H9 (cell line): ENCODE measurements at places on chromosomes 2 and 18.

DNA sequence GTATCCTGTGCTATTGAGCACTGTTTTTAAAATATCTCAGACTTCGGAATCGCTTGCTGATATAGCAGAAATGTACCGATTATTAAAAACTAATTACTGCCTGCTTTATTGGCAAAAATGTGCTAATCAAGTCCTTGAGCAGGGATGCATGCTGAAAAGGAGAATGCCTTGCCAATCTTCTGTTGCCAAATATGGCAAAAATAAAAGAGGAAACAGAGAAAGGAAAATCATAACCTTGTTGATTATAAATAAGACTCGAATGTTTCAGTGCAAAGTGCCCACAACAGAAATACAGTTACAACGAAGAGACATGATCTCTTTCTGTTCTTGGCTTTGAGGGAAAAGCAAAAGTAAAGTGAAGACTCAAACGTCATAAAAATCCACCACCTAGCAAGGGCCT, 248.5 kb downstream of the TMEM182 start:
- DNase-seq: no peak

DNA sequence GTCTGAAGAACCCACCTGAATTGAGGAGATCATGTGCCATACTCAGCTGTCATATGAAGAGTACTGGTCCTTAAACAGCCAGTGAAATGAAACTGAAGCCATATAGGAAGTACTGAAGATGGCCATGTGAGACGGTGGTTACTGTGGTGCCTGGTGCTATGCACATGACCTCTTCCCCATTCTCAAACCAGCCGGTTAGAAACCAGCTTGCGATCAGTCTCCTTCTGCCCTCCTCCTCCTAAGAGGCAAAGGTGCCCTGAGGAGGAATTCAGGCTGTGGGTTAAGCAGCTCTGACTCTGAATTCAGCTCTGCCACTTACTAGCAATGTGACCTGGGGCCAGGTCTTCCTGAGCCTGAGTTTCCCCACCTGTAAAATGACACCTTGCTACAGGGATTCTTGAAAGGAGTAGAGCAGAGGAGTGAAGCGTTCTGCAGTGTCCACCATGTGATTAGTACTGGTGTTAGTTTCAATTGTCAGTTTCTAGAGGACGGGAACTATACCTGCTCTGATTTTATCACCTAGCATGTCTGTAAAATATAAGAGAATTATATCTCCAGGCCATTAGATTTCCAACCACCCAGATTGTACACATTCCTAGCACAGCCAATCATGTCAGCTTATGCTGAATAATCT, 5.1 kb downstream of the FECH start:
- no peak for DNase-seq

DNA sequence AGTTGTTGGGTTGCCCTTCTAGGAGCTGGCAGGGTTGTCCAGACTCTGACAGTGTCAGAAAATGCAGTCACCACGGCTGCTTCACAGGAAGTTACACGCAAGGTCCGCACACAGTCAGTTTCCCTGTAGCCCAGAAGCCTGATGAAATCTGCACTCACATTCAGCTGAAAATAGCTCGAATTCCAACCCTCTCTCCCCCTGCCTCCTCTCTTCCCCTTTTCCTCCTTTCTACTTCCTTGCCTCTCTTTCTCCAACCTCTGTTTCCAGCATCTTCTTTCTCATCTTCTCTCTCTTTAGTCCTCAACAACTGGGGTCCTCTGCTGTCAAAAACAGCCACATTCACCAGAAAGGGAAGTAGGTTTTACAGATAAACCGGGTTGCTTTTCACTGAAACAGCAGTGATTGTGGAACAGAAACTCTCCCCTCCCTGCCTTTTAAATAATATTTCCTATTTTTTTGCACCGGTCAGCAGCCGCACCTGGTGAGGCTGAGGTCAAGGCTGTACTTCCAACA, 69.3 kb downstream of the BCL11A start:
- peak; percentile 48 for DNase-seq

- no peak for DNase-seq
Observed at GRCh38 chr18:61554946-61555361, 221.7 kb downstream of the CDH20 start.

GRCh38 chr2:19988600-19988999, 1.3 kb downstream of the WDR35 start:
- no peak for DNase-seq

GRCh38 chr2:118490330-118490729, 357.1 kb downstream of the EN1 start:
- peak; percentile 68 for DNase-seq

DNA sequence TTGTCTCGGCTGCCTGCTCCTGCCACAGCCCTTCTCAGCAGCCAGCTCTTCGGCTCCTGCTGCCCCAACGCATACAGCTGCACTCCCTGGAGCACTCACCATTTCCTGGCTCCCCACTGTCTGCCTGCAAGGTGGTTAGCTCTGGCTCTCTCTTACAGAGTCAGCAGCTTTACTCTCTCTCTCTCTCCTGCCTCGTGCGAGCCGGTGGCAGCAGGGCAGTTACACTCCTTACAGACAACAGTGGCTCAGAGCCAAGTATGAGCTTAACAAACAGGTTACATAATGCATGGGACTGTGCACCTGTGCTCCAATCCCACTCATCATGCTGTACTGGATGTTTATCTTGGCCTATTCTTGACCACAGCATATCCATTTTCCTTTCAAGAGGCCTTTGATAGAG, 47.4 kb upstream of the DNAJC10 start:
- DNase-seq: peak; percentile 30

- DNase-seq: no peak
Observed at GRCh38 chr2:160156665-160157064, 43.4 kb downstream of the ITGB6 start.

DNA sequence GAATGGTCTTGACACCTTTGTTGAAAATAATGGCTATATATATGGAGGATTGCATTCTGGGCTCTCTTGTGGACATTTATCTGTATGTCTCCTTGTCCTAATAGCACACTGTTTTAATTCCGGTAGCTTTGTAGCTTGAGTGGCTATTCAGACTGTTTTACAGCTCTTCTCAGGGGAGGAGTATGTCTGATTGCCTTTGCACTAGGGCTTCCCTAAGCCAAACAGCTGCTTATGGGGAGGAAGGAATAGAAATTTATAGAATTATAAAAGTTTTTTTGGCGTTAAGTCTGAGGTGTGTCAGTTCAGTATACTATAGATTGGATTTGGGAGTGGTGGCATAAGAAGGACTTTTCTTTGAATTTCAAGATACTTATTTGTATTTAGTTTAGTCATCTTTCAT, 12.6 kb downstream of the SEH1L start:
- DNase-seq: no peak

DNA sequence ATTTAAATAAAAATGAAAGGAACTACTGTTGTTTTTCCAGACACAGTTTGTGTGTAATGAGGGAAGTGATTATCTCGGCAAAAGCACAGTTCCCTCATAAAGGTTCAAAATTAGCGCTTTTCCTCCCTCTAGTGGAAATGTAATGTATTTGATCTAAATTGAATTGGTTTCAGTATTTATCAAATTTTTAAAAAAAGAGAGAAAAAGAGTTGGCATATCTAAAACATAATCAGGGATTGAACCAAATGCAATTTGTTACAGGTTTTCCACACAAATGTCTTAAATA, 37.5 kb downstream of the CMPK2 start:
- DNase-seq: no peak

GRCh38 chr18:23578891-23579653, 7.2 kb downstream of the NPC1 start:
- DNase-seq: no peak

- DNase-seq: no peak
Observed at GRCh38 chr2:241136661-241137260, 12.5 kb downstream of the PASK start.

- no peak for DNase-seq
Observed at GRCh38 chr2:48728295-48728694, 27.2 kb downstream of the LHCGR start.

GRCh38 chr2:28956415-28956826, 24.7 kb upstream of the TOGARAM2 start:
- DNase-seq: peak; percentile 89

DNA sequence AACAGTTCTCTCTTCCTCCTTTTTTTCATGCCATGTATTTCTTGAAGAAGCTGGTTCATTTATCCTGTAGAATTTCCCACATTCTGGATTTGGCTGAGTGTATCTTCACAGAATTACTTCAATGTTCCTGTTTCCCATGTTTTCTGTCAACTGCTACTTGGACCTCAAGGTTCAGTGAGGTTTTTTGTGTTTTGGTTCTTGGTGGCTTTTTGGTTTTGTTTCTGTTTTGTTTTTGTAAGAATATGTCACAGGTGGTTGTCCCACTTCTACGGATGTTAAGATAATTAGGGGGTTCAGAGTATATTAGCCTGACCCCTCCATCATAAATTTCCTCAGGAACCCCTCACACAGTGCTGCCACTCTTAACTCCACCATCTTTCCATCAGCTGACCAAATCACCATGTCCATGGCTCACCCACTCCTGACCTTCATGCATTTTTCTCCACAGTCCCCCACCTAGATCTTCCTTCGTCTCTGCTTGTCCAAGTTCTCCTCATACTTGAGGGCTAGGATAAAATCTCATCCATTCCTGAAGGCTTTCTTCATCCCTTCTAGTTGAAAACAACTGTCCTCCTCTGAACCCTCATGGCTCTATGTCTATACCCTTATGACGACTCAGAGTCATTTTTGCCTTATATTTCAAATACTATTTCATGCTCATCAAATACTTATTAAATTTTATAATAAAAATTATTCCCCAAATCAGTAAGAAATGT, 40.4 kb downstream of the PLEKHM3 start:
- DNase-seq: no peak

- peak; percentile 7 for DNase-seq
Observed at GRCh38 chr2:109257653-109258052, 128.6 kb downstream of the SH3RF3 start.

DNA sequence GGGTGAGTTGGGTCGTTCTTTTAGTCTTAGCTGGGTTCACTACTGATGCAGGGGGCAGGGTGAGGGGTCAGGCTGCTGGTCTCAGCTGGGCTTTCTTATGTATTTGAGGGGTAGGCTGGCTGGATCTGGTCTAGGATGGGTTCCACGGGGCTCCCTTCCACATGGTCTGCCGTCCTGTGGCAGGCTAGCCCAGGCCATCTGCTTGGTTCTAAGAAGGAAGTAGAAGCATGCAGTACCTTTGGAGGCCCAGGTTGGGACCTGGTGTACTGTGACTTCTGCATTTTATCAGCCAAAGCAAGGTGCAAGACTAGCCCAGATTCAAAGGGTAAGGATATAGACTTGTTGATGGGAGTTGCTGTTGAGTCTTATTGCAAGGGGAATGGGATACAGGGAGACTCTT, 35.5 kb upstream of the MGAT5 start:
- no peak for DNase-seq

DNA sequence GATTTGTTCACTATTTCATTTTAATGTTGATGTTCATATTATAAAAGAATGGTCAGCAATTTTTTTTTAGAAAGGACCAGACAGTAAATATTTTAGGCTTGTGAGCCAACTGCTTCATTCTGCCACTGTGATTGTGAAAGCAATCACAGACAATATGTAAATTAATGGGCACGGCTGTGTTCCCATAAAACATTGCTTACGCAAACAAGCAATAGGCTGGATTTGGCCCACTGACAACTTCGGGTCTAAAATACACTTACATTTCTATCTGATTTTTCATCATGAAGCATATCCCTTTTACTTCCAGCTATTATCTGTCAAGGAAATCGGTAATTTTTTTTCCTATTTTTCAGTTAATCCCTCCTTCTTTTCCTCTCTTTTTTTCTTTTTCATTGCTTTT, 182.2 kb upstream of the CDH2 start:
- no peak for DNase-seq

- no peak for DNase-seq
Observed at GRCh38 chr2:238653431-238654109, 194.3 kb upstream of the TWIST2 start.

DNA sequence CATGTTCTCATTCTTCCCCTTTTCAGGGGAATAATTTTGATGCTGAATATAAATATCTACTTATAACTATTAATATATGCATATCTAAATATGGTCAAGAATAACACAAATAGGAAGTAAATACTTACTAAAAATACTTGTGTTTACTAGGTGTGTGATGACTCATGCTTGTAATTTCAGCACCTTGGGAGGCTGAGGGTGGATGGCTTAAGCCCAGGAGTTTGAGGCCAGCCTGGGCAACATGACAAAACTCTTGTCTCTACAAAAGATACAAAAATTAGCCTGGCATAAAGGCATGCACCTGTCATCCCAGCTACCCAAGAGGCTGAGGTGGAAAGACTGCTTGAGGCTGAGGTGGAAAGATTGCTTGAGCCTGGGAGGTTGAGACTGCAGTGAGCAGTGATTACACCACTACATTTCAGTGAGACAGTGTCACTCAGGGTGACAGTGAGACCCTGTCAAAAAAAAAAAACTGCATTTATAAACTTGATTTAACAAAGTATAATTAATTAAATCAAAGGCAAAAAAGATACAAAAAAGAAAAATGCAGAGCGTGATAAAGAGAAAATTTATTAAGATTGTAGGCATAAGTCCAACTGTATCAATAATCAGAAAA, 703.1 kb upstream of the VRK2 start:
- no peak for DNase-seq

GRCh38 chr2:196088203-196088602, 19.6 kb upstream of the DNAH7 start:
- DNase-seq: no peak
